ENCODE measurements at places on chromosomes 11 and 22. TPM values are rescaled to one million over a fixed set of nuclear protein-coding genes. Genes with fewer than 3 reads are reported as not detected.

DNA sequence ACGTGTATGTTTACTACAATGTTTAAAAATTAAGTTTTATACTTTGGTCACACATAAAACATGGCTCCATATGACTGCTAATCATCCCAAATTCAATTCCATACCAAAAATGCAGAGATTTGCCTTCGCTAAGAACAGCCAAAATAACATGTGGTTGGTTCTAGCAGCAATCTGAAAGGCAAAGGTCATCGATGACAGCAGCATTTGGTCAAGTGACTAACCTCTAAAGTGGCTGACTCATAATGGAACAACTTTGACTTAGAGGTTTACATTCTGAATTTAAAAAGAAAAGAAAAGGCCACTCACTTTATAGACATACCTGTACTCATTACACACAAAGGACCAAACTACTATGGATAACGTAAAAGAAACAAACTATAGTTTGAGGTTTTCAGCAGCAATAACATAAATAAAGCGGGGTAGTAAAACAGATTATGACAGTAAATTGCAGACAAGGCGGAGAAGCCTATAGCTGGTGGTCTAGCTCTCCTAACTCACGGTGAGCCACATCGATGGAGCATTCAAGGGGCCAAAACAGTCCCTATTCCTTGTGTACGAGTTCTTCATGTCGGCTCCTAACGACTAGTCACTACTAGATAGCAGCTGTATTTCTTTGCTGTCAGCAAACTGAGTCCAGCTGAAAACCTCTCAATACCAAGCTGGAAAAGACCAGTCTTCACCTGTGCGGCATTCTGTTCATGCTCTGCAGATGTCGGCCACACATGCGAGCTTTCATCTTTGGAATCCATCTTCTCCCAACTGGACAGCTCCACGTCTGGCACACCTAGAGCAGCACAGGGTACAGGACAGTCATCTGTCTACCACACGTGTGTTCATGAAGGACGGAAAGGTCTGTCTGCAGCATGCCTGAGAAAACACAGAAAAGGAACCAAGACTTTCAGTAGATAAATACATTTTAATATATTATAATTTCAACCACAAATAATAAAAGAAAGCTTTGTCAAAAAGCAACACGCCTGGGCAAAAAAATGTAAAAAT is 42.1 kb downstream of the PRDM10 start:
- no peaks in the 10 kb centered on the region for H3K4me1 ChIP-seq
- no peak for DNase-seq
- no peaks in the 10 kb centered on the region for H3K27me3 ChIP-seq
- no peaks in the 10 kb centered on the region for H3K36me3 ChIP-seq

- H3K27ac ChIP-seq = no peak overlapping the region
- H3K27me3 ChIP-seq = no peaks in the 10 kb centered on the region
- H3K4me1 ChIP-seq = no peaks in the 10 kb centered on the region
- no peaks in the 10 kb centered on the region for H3K36me3 ChIP-seq
- no peak overlapping the region for H3K4me3 ChIP-seq
- no peak for DNase-seq
Observed at GRCh38 chr11:99368583-99368982, 347.8 kb downstream of the CNTN5 start.

DNA sequence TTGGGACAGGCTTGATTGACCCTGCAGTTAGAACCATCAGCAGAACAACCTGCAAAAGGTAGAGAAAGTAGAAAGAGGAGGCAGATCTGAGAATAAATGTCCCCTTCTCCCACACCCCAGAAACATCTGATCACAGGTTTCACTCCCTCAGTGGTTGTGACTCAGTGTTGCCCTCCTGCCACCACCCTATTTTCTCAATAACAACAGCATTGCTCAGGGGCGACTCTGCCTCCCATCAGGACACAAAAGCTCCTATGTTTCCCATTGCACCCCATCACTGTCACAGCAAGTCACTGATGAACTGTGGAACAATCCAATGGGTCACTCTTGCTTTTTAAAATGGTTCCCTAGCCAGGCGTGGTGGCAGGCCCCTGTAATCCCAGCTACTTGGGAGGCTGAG is 110.2 kb downstream of the RASSF10 start:
- no peaks in the 10 kb centered on the region for H3K36me3 ChIP-seq
- no peaks in the 10 kb centered on the region for H3K27me3 ChIP-seq
- no peak overlapping the region for H3K4me3 ChIP-seq
- no peaks in the 10 kb centered on the region for H3K4me1 ChIP-seq

CHRM1 gene
- 0.33 TPM for total RNA-seq

LIF gene
- total RNA-seq = 2.5 TPM

LRRC4C gene
- total RNA-seq = 4.0 TPM

FIBIN gene
- 120 TPM for total RNA-seq
